T-helper 2 cell (primary cell): ENCODE measurements at places on chromosomes 7 and 10.

- no peak for DNase-seq
Measured at GRCh38 chr10:74507951-74508350, 318.4 kb upstream of the KAT6B start.

- DNase-seq, result no peak
Measured at GRCh38 chr7:84372155-84372621, 177.6 kb upstream of the SEMA3A start.

DNA sequence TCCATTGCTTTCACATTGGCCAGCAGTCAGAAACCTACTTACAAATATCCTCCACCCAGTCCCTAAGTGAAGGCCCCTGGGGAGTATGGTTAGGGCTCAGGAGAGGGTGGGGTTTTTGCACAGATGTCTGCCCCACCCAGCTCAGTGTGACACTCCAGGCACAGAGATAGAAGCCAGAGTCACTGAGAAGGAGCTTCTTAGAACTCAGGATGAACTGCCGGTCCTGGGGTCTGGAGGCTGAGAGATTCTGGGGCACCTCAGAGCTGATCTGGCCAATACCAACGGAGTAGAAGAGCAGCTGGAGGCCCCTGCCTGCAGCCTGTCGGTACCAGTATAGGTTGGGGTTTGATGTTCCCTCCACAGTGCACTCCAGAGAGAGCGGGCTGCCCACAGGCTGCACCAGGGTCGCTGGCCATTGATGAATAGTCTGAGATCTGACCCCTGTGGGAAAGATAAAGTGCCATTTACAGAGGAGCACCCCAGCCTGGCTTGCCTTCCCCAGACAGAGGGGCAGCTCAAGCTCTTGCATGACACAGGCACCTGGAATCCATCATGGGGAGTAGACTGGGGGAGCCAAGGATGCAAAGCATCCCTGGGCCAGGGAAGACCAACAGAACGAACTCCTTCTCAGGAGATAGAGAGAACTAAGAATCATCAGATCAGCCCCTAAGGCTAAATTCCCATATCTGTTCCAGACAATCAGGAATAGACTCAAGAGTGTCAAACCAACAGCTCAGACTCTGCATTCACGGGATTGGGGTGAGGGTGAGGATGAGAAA, 41.9 kb downstream of the PRSS2 start:
- DNase-seq, result no peak

DNA sequence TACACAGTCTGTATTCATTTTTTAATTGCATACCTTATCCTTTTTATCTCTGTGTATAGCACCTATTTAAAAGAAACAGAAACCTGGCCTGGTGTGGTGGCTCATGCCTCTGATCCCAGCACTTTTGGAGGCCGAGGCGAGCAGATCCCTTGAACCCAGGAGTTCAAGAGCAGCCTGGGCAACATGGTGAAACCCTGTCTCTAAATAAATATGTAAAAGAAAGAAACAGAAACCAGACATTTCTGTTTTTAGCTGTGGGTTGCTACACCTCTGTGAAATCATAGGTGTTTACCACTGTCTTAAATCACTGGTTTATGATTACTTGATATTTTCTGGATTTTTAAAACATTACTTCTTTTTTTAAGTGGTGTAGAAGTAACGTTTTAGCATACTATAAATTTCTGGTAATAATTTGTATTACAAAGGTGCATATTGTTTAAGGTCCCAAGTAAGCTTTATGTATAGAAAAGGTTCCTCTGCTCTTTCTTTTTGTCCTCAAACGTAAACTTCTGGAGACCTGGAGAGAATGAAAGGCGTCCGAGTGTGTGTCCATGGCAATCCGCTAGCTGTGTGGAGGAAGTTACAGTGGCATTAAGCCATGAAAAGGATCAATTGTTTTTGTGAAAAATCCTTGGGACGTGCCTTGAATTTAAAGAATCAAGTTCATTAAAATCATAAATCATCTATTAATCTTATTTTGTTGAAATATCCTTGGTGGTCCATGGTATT, 41.1 kb downstream of the PTPRZ1 start:
- DNase-seq, result no peak

GRCh38 chr10:71473671-71474599, 77.2 kb downstream of the CDH23 start:
- no peak for DNase-seq

DNA sequence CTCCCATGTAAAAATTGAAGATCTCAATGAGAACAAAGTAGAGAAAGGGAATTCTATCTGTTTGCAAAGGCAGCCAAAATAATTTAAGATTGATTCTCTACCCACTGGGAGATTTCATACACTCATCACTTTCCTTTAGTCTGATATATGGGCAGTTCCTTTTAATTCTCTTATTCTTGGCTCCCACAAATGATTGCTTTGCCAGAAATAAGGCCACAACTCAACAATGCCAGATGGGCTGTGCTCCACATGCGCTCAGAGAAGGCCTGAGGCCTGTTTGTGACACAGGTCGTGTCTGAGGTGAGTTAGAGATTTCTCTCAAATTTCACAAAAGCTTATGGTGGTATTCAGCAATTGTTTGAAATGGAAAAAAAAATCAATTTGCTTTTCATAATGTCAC, 501.9 kb upstream of the SEMA3D start:
- DNase-seq, result no peak

- no peak for DNase-seq
Measured at GRCh38 chr10:17787087-17787961, 21.8 kb upstream of the MRC1 start.

GRCh38 chr7:19181634-19182033, 36.4 kb upstream of the FERD3L start:
- no peak for DNase-seq

- no peak for DNase-seq
Measured at GRCh38 chr10:133420579-133420978, 3.8 kb downstream of the SPRN start.

DNA sequence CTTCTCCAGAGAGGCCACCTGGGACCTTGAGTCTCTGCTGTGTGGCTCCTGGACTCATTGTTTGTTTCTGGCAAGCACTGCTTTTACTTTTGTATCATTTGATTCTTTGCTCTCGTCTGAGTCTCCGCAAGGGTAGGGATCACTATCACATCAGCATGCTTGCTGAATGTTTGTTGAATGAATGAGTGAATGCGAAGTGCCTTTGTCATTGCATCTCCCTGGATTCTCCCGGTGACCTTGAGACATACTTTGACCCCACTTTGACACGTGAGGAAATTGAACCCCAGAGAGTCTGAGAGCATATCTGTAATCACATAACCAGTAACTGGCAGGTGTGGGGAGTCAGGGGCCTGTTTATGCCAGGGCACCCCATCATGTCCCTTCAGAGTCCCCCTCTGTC, 92.8 kb downstream of the ZMIZ1 start:
- DNase-seq, result no peak

DNA sequence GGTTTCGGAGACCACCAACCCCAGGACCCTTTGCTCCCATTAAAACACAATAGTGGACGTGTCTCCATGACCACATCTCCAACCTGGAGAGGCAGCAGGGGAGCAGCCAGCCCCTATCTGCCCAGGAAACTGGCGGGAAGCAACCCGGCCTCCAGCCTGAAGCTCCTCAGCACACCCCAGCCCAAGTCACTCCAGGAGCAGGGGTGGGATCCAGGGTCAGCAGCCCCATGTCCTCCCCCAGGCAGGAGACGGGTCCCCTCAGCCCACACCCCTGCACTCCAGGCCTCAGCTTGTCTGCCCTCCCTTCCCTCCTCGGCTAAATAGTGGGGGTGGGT, 601 bp downstream of the ADAM8 start:
- no peak for DNase-seq
